ENCODE measurements at places on chromosomes 13 and 19. TPM values are rescaled to one million over a fixed set of nuclear protein-coding genes. Genes with fewer than 3 reads are reported as not detected.

The IGFL2 gene
- not detected for total RNA-seq

The SLITRK6 gene
- 14.6 TPM for total RNA-seq

The CBY2 gene
- not detected for total RNA-seq

The PDX1 gene
- total RNA-seq = not detected

The NR2F6 gene
- 42.4 TPM for total RNA-seq

The PCDH17 gene
- total RNA-seq = under 0.01 TPM

The ATP8A2 gene
- 0.26 TPM for total RNA-seq

The ZNF628 gene
- total RNA-seq = 0.77 TPM

The CLDND2 gene
- not detected for total RNA-seq

The FAAP24 gene
- 1.3 TPM for total RNA-seq

The NXNL1 gene
- total RNA-seq = not detected

The ZNF728 gene
- total RNA-seq = 1.8 TPM

The RNF113B gene
- total RNA-seq = not detected

The RNASEH2A gene
- 3.1 TPM for total RNA-seq

The POU2F2 gene
- total RNA-seq = 0.17 TPM

The CEACAM16 gene
- total RNA-seq = not detected

The SLC8A2 gene
- under 0.01 TPM for total RNA-seq

The ZNF446 gene
- 8.2 TPM for total RNA-seq

The DAND5 gene
- not detected for total RNA-seq

The FUT1 gene
- under 0.01 TPM for total RNA-seq

The TMEM59L gene
- total RNA-seq = 0.51 TPM

The ACP7 gene
- total RNA-seq = not detected
